NCI-H460 (cell line): ENCODE measurements at places on chromosomes 12 and 14.
A peak's percentile ranks its signal among the peaks of the same experiment; 100 is the strongest.

- no peak for DNase-seq
These were observed 100.4 kb downstream of the IRF2BPL start for GRCh38 chr14:76927971-76928700.

DNA sequence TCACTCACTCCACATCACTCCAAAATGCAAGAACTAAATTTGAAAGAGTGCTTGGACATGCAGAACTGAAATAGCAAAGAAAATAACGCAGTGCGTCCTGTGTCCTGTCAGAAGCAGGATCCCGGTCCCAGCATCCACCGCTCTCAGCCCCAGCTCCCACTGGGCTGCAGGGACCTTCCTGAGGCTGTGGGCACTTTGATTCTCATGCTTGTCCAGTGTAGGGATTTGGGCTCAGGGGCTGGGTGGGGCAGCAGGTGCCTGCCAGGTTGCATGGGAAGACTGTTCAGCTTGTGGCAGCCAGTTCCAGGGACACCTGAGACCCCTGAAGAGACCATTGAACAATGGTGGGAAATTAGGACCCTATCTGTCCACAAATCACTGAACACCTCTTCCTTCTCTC is 140.0 kb upstream of the FKBP4 start:
- no peak for DNase-seq

DNA sequence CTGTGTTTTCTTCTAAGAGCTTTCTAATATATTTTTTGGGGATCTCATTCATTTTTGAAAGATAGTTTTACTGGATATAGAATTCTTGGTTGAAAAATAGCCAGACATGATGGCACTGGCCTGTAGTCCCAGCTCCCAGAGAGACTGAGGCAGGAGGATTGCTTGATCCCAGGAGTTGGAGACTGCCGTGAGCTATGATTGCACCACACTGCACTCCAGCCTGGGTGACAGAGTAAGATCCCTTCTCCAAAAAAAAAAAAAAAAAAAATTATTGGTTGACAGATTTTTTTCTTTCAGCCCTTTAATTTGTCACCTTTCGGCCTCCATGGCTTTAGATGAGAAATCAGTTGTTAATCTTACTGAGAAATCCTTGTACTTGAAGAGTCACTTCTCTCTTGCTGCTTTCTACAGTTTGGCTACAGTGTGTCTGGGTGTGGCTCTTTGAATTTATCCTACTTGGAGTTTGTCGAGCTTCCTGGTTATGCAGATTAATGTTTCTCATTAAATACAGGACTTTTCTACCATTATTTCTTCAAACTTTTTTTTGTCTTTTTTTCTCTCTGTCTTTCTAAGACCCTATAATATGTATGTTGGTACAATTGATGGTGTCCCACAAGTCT is 60.2 kb upstream of the AMN start:
- no peak for DNase-seq

DNA sequence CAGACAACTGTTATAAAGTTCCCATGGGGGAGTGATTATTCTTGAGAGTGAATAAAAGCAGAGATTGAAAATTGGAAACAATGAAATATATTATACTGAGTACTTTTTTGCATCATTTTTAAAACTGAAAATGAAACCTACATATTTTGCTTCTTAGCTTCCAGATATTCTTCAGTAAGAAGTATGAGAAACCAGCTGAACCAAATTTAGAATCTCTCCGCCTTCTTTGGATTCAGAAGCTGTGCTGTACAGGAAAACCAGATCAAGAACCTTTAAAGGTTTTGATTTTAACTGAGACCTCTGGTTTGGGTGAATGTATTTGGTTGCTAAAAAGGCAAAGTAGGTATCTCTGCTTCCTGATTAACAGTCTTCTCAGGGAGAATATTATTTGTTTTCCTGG is 109.4 kb downstream of the AKAP6 start:
- no peak for DNase-seq

GRCh38 chr12:106285982-106286381 is 16.6 kb upstream of the TCP11L2 start:
- DNase-seq = no peak

- no peak for DNase-seq
These were observed 27.8 kb downstream of the HIP1R start for GRCh38 chr12:122862872-122863701.

GRCh38 chr12:5872745-5873144 is 72.3 kb downstream of the ANO2 start:
- no peak for DNase-seq

DNA sequence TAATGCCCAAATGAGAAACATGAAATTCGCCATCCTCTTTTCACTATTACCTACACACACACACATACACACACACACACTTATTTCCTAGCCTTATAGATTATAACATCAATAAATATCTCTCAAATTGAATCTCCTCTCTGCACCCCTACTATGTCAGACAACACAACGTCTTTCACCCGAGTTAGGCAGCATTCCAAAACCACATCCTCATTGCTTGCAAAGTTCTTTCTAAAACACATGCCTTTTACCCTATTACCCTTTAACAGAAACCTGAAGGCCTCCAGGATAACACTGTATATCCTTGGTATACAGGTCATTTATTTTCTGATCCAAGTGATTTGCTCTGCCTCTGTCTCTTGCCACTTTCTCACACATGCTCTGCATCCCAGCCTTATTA is 56.3 kb downstream of the KCNH5 start:
- no peak for DNase-seq

- DNase-seq = no peak
These were observed 494.3 kb upstream of the USP15 start for GRCh38 chr12:61765926-61766325.

DNA sequence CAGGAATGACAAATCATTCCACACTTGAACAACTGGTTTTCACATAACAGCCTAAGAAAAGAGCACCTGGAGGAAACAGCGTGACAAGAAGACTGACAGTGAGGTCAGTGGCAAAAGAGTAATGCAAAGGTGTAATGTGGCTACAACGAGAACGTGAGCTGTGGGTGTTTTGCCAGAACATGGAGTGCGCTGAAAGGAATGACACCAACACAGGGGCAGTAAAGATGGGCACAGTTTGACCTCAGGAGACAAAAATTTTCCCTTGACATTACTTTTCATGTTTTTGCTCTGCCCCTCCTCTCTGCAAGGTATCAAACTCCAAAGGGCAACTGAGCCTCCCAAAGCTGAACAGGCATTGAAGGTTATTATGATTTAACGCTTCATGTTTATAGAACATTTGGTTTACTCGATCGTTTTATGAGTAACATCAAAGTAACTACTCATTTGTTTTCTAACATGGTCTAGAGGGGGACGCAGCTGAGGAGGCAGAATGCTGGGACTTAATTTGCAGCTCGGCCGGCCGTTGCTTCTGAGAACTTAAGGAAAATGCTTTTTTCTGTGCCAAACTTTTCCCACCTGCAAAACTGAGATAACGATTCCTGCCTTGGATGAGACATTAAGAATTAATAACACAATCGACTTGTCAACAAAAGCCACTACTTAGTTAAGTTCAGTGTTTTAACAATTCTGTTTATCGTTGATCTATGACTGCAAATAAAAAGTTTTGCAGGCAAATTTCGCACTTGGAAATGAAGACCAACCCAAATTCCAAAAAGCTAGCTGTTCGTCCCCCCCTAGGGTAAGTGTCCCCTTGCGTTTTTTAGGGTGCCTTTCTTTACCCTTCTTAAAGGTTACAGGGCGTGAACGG is 954 bp downstream of the HAUS4 start:
- no peak for DNase-seq

GRCh38 chr12:95593266-95593871 is 42.1 kb upstream of the USP44 start:
- DNase-seq = no peak

DNA sequence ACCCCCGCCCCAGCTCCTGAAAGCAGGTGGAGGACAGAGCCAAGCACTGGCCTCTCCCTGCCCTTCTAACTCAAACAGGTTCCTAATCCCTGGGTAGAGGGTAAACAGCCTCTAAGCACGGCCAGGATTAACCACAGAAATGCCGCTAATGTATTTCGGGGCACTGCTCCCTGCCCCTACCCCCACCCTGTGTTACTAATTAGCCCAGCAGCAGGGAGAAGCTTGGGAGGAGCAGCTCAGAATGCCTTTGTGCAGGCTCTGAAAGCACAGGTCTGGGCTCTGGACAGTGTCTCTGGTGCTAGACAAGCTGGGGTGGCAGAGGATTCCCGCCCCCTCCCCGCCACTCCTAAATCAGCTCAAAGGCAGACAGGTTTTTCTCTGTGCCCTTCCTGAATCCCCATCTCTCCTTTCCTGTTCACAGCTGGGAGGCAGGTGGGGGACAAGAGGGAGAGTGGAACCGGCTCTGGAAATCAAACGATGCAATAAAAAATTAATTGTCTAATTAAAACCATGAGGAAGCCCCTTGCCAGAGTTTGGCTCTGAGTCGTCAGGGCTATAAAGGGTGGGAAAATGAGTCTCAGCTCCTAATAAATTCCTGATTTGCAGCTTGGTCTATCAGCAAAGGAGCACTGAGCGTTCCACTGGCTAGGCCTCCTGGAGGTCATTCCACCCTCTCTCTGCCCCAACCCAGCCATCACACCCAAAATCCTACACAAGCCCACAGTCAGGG is 53.0 kb downstream of the SMUG1 start:
- no peak for DNase-seq

- DNase-seq = no peak
These were observed 502 bp upstream of the MBIP start for GRCh38 chr14:36320897-36321381.

DNA sequence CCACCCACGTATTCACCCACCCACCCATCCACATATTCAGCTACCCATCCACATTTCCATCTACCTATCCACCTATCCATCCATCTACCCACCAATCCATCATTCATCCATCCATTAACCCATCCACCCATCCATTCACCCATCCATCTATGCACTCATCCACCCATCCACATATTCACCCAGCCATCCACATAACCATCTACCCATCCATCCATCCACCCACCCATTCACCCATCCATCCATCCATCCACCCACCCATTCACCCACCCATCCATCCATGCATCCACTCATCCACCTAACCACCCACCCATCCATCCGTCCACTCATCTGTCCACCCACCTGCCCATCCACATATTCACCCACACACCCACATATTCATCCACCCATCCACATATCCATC is 70.5 kb downstream of the LGMN start:
- DNase-seq = no peak

DNA sequence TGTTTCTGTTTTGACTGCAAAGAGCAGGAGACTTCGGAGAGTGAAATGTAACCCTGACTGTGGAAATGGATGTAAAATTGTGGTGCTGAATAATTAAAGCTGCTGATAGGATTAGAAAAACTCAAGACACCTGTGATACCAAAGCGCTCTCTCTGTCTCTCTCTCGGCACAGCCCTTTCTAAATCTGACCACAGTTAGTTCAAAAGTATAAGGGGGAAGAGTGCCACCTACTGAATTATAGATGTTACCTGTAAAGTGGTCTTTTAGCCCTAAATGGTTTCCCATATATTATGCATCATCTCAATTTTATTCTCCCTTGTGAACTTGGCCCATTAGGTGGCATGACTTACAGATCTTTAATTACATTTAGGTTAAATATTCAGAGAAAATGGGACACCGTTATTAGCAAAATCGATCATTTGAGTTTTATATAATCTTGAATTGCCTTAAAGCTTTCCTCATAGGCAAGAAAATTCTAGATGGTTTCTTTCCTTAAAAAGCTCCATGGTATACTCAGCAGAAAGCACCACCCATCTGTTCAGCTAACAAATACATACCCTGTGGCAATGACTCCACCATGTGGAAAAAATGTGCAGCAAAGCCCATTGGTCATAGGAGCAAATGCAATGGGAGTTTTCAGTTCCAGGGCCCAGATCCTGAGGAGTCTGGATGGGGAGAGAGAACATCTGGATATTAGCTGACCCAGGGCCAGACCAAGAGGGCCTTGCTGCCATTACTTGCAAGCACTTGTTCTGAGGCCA is 18.1 kb downstream of the RFC5 start:
- DNase-seq = peak; percentile 60

DNA sequence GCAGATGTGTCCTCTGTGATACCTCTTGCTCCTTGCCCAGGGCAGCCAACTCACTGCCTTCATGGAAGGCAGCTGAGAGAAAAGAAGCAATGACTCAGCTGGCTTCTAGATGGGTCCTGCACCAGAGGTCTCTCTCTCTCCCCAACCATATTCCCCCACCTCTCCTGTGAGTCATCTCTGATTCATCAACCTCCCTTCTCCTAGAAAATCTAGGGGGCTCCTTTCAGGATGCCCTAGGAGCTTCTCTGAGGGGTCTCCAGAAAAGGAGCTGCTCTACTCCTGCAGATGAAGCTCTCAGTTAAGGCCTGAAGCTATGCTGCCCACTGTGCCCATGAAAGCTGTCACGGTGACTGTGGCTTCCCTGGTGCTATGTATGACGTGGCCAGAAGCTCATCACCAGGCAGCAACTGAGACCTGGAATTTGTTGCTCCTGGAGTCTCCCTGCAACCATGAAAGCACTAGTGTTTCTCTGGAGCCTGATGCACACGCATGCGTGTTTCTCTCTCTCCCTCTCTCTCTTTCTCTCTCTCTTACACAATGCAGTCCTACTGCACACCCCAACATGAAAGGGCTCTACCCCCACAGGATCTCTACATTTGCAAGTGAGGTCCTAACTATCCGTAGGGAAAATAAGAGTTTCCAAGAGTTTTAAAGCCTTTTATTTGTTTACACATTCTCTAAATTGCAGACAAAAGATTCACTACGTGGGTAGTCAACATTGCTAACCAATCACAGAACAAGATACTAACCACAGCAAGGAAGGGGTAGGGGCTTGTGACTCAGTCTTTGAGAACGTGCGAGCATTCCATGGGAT is 285.3 kb downstream of the DPF3 start:
- no peak for DNase-seq

GRCh38 chr12:12195081-12195480 is 71.8 kb downstream of the LRP6 start:
- DNase-seq = no peak

DNA sequence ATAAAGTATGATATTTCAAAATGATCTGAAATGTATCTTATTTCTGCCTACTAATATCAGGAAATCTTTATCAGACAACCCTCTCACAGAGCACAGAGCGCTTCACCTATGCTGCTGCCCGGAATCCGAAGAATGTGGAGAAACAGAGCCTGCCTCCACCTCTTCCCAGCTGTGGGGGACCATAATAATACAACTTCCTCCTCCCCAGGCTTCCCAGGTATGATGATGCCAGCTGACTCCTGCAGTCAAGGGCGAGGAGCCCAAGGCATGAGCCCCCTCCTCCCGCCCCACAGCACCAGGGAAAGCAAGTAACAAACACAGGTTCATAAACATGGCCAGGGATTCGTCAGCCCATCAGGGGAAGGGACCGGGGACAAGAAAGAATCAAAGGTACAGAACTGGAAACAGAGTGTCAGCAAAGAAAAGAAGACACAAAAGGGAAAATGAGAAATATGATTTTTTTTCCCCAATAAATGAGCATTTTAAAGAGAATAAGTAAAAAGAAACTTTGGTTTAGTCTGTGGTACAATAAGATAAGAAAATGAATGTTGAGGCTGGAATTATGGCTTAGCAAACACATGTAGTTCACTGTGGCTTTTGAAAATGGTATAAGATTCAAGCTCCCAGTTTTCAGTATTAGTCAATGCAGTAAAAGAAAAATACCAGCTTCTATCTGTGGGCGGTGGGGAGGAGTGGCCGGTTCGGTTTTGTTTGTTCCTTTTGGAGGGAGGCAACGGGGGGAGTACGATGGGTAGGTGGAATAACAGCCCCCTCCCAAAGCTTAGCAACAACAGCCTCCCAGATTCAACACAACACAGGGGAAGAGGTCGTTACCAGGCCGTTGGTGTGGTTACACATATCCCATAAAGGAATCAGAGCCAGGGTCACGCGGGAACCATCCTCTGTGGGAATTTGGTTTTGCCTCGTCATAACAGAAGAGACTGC is 68.3 kb downstream of the SETD3 start:
- DNase-seq = no peak
